ENCODE measurements at places on chromosomes 5 and 9.

DNA sequence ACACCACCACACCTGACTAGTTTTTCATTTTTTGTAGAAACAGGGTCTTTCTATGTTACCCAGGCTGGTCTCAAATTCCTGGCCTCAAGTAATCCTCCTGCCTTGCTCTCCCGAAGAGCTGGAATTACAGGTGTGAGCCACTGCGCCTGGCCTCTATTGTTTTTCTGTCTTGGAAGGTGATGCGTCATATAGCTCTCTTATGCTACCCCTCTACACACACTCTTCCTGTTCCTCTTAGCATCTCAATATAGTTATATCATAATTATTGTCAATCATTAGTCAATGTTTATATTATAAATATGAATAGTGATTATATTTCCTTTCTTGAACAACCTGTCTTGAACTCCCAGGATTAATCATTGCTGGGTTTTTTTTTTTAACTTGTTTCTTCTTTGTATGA is 7.3 kb downstream of the PKD2L2 start:
- DNase-seq: no peak

DNA sequence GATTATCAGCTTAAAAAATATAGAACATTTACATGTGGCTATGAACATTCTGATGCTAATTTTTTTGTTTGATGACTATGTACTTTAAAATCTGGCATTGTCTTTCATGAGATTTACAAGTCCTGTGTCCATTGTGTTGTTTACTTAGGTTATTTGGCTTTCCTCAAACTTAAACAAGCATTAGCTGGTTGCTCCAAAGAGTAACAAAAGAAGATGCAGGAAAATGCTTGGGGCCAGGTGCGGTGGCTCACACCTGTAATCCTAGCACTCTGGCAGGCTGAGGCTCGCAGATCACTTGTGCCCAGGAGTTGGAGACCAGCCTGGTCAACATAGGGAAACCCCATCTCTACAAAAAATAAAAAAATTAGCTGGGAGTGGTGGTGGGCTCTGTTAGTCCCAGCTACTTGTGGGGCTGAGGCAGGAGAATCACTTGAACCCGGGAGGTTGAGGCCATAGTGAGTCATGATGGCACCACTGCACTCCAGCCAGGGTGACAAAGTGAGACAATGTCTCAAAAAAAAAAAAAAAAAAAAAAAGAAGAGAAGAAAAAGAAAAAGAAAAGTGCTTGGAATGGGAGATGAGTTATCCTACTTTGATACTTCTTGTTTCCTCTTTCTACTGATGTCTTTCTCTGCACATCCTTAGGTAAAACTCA is 39.7 kb downstream of the PAM start:
- DNase-seq: no peak

- no peak for DNase-seq
Observed at GRCh38 chr5:35458824-35459207, 158.8 kb upstream of the SPEF2 start.

DNA sequence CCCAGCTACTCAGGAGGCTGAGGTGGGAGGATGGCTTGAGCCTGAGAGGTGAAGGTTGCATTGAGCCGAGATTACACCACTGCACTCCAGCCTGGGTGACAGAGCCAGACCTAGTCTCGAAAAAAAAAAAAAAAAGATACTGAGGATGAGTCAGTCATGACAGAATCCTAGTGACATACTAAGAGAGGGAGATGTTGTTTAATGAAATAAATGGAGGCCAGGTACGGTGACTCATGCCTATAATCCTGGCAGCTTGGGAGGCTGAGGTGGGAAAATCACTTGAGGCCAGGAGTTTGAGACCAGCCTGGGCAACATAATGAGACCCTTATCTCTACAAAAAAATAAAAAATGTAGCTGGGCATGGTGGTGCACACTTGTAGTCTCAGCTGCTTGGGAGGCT is 107.2 kb downstream of the ZFAND5 start:
- DNase-seq: no peak

DNA sequence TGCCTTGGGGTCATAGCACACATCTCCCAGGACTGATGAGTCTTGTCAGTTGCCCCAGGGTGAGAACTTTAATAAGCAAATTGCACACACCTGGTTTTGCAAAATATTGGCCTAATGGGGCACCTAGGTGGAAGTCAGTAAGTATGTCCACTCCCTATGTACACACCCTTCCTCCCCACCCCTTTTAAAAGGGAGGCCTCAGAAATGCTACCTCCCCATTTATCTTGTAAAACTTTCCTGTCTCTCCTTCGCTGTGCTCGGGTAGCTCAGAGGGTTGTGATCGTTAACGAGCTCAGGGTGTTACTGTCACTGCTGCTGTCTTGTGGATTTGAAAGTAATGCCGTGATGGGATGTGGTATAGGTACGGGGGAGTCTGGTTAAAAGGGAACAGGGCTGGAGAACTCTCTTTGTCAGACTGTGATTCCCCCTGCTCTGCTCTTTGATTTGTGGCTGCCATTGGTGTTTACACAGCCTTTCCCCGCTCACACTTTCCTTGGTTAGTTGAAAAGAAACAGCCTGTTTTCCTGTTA is 26.2 kb downstream of the ZNF462 start:
- DNase-seq: no peak

DNA sequence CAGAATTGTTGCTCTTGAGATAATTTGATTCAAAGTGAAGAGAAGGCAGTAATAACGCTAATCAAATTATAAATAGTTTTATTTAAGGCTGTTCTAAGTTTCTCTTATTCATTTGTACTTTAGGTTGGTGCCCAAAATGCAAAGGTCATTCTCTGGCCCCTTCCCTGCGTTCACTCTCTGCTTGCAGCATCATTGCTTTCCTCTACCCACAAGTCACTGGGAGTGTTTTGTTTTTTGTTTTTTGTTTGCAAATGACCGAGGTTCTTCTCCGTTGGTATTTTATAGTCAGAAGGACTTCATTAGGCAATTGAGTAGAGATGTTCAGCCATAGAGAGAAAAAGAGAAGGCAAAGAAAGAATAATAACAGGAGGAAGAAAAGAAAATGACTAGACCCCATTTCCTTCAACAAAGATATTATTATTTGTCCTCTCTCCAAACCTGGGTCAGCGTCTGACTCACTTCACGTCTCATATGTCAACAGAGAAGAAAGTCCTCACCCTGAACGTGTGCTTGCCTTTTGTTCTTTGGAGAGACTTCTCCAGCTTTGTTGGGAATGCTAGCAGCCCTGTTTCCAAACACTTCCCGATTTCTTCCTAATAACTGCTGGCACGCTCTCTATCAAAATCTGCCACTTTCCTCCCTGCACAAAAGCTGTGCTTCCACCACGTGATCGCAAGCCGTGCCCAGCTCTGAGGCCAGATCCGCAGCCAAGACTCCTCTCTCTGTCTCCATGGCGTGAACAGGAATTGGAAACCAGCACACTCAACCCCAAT is 119.8 kb downstream of the EBF1 start:
- DNase-seq: peak; percentile 63

GRCh38 chr9:127809540-127810377 is 7.1 kb downstream of the FPGS start:
- no peak for DNase-seq

- no peak for DNase-seq
Observed at GRCh38 chr9:16255217-16255616, 615.3 kb downstream of the BNC2 start.

GRCh38 chr9:137984005-137984404 is 106.4 kb downstream of the CACNA1B start:
- DNase-seq: no peak

DNA sequence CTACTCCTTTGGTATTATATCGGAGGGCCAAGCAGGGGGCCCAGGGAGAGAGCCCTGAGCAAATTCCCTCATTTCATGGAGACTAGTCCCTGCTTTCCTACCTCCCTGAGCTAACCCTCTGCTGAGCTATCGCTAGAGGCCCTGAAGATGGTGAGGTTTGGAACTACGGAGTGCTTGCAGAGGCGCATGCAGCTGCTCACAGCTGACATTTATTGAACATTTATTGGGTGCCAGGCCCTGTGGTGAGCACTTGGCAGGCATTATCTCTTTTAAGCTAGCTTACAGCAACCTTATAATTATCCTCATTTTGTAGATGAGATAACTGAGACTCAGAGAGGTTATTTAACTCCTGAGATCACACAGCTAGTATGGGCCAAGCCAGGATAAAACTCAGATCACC is 9.8 kb downstream of the FAT2 start:
- no peak for DNase-seq

DNA sequence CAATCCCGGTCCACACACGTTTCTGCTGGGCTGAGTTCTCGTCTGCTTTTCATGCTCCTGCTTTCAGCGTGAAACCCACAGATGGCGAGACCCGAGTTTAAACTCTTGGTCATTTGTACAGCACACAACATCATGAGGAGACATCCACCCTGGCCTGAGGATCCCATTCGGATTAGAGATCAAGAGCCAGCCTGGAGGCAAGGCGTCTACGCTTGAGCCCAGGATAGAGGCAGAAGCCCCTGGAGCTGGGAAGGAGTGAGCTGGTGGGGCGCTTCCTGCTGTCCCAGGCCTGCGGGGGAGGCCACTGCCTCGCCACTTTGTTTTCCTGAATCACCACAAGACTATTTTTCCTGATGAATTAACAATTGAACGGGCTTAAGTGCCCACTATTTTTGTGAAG is 281.9 kb upstream of the IRX4 start:
- DNase-seq: no peak

DNA sequence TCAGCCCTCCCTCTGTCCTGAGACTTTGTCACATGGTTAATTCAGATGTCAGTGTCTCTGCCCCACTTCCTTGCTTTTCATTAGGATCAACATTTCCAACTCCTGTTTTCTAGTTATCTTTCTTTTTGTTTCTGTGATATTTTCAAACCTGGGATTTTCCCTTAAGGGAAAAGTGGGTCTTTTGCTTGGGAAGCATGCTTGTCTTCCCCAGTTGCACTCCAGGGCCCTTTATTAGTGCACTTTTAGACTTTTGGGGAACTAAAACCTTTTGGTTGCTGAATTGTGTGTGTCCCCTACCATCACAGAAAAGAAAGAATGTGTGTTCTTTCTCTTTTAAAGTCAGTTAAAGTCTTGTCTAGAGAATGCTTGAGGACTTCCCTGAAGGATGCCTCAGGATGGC is 18.4 kb upstream of the GDNF start:
- no peak for DNase-seq

GRCh38 chr9:34647651-34648050 is 1.2 kb downstream of the GALT start:
- no peak for DNase-seq

DNA sequence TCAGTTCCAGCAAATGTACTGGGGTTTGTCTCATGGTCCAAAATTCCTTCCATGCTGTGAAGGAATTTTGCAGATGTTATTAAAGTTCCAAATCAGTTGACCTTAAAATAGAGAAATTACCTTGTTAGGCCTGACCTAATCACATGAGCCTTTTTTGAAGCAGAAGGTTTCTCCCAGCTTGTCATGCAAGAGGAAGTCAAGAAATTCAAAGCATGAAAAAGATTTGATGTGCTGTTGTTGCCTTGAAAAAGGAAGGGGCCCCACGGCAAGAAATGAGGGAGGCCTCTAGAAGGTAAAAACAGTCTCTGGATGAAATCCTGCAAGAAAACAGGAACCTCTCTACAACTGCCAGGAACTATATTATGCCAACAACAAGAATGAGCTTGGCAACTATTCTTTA is 24.2 kb upstream of the HAPLN1 start:
- DNase-seq: no peak

DNA sequence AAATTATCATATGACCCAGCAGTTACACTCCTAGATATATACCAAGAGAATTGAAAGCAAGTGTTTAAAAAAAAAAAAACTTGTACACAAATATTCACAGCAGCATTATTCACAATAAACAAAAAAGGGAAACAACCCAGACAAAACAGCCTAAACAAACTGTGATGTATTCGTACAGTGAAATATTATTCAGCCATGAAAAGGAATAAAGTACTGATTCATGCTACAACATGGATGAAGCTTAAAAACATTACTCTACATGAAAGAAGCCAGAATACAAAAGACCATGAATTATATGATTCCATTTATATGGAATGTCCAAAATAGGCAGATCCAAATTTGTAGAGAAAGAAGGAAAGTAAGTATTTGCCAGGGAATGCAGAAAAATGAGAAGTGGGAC is 161.1 kb downstream of the CWC27 start:
- no peak for DNase-seq

- no peak for DNase-seq
Observed at GRCh38 chr9:131740898-131741297, 1.0 kb upstream of the RAPGEF1 start.

DNA sequence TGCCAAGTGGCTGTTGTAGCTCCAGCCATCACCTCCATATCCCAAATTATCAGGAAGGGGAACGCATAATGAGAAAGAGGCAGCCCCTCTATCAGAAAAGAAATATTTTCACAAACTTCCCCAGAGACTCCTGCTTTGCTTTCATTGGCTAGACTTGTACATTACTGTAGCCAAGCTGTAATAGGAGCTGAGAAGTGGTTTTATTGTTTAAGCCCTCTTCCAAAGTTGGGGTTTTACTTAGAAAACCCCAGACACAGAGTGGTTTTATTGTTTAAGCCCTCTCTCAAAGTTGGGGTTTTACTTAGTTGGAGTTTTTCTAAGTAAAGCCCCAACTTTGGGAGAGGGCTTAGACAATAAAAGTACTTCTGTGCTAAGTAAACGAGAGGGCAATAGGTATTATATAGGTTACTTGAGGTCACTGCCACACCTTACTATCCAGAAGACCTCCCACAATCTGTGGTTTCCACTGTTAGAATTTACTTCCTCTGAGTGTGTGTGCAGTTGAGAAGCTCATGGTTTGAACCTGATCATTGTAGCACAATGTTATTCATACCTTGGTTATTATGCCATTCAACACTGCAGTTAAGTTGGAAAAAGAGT is 215.7 kb upstream of the OTULINL start:
- no peak for DNase-seq

GRCh38 chr9:94101162-94101853 is 17.0 kb downstream of the PTPDC1 start:
- DNase-seq: no peak

GRCh38 chr5:12316812-12317211 is 412.6 kb upstream of the CTNND2 start:
- DNase-seq: no peak

DNA sequence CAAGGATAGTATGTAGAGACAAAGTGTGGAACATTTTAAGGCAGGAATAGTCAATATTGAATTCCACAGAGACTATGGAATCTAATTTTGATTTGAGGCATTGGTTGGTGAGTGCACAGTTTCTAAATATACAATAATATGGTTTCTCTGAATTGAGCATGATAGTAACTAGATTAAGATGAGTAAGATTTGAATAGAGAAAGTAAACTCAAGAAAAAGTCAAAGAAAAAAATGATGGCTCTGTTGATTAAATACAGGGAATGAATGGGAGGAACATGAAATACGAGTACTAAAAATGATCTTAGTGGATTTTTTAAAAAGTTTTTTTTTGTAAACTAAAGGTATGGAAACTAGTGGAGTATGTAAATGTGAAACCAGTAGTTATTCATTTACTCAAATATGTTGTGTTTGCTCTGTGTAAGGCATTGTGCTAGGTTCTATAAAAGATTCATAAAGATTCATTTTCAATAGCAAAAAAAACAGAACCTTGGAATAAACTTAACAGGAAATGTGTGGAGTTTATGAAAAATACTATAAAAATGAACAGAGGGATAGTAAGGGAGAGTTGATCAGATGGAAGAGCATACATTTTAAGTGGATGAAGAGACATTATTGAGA is 101.2 kb downstream of the ZCCHC7 start:
- no peak for DNase-seq

- DNase-seq: no peak
Observed at GRCh38 chr5:79834098-79834753, 144.6 kb downstream of the CMYA5 start.

All from tibial nerve (tissue), 4 donors.